ENCODE measurements at places on chromosomes 5 and 9.

DNA sequence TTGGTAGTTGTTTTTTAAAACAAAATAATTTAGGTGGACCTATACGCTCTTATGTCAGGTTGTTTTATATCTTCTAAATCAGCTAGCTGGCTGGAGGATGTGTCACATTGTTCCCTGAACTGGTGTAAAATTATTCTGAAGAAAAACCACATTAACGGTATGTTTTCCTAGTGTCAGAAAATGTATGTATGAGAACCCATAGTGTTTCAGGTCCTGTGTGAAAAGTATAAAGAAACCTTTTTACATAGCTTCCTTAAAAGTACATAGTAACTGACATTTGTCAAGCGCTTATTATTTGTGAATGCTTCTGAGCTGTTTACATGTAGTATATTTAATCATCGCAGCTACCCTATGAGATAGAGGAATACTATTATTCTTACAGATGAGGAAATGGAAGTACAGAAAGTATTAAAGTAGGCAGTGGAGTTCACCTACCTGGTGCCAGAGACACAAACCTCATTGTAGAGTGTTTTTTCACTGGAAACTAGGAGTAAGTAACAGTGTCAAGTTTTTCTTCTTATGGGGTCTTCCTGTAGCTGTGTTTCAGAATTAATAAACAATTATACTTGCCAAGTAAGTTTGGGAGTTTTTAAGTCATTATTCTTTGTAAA, 10.4 kb upstream of the FAM120AOS start:
- DNase-seq, result no peak

- DNase-seq, result peak; percentile 91
These were observed 55.9 kb downstream of the SFXN1 start for GRCh38 chr5:175534070-175534932.

DNA sequence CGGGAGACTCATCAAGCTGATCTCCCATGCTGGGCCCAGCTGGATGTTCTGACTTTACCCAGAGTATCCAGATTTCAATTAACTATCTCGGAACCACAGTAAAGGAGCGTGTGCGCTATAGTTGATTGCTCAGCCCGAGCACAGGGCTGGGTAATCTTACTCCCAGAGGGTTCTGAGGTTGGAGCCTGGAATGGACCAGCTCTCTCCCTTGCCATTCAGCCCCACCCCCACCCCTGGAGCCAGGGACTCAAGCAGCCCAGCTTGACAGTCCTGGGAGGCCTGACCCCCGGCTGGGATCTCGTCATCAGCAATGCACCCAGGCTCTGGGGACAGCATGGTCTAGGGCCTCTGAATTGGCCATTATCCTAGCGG, 23.7 kb upstream of the PTGES start:
- DNase-seq, result no peak

- DNase-seq, result no peak
These were observed 23.6 kb upstream of the CSF1R start for GRCh38 chr5:150109921-150110320.

- DNase-seq, result peak; percentile 47
These were observed at the start of gene GOLM1 for GRCh38 chr9:86098824-86099700. Gene GOLM1, minus strand, starts transcription at chr9:86099558. Its CDS starts 20,238 bp downstream, at chr9:86079320.

GRCh38 chr5:14250084-14250695, 107.0 kb downstream of the TRIO start:
- DNase-seq, result no peak

DNA sequence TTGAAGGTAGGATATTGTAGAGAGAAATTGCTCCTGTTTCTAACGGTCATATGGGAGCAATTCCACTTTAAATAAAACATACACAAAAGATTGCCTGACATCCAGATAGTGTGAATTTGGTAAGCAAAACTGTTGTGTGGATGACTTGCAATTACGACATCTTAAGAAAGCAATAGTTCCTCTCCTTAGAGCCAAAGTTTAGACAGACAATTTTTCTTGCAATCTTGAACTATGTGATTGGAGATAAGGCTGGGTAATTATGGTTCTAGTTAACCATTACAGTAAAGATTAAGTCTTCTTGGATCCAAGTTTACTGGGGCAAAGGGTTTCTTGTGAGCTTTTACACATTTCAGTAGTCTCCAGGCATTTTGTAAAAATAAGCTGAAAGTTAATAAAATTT, 1080.6 kb upstream of the CDH6 start:
- no peak for DNase-seq

GRCh38 chr5:138647261-138647788, 72.1 kb upstream of the HSPA9 start:
- DNase-seq, result no peak

GRCh38 chr9:94794476-94795167, 68.1 kb downstream of the AOPEP start:
- no peak for DNase-seq

DNA sequence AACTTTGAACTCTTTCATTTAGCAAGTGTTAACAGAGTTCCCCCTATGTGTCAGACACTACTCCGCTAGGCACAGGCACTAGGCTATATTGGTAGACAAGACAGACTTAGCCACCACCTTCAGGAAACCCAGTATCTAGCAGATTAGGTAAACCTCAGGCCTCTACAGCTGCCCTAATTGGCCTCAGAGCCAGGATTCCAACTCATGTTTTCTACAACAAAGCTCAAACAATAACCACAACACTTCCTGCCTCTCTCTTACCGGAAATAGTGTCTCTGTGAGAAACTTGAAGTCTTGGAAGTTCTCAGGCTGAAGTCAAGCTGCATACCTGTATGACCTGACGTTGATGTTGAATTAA, 116.6 kb upstream of the SLC44A1 start:
- peak; percentile 62 for DNase-seq

- DNase-seq, result no peak
These were observed 56.1 kb downstream of the WDR70 start for GRCh38 chr5:37435261-37435660.

DNA sequence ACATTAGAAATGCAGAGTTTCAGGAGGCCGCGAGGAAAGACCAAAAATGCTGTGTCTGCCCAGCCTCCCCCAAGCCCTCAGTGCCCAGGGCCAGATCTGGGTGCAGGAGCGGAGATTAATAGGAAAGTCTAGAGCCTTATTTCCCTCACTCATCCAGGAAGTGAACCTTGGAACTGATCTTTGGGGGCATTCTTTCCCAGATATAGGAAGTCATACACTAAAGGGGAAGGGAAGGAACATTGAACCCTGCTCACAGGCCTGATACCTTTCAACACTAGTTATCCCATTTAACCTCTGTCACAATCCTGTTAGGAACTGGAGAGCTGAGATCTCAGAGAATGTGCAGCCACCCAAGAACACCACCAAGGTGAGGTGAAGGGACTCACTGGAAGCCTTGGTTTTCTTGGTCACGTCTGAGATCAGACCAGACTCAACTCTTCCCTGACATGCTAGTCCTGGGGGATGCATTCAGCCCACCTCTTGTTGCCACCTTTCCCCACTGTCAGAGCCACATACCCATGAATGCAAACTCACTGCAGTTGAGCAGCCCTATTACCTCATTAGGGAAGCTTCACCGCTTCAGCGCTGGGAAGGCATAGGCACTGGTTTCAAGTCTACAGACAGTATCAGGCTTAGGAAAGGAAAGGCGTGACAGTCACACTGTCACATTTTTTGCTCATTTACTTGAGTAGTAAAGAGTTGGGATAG, 95.0 kb downstream of the KIAA1958 start:
- DNase-seq, result no peak

DNA sequence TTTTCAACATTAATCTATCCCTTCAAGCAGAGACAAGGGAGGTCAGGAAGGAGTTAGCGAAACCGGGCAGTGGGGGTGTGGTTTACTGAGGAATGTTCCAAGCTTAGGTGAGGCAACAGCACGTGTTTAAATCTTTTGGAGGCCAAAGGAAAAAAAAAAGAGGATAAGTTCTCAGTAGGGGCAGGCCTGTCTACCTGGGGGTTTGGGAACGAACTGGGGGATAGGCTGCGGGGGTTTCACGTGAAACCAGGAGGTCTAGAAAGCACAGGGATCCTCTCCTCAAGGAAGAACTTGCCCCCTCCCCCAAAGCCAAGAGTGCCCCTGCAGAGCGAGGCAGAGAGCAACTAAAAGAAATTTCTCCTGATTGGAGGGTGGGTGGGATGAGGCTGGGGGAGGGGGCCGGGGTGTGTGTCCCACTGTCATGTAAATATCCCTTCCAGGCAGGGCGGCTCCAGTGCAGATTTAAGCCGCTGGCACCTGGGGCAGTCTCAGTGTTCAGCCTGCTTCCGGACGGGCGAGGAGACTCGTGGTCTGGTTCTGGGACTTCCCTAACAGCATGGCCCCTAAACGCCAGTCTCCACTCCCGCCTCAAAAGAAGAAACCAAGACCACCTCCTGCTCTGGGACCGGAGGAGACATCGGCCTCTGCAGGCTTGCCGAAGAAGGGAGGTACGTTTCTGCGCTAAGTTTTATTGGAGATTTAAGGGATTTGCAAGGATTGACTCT, 5.5 kb upstream of the SET start:
- peak; percentile 58 for DNase-seq

GRCh38 chr5:62473209-62473608, 60.6 kb downstream of the IPO11 start:
- DNase-seq, result no peak

DNA sequence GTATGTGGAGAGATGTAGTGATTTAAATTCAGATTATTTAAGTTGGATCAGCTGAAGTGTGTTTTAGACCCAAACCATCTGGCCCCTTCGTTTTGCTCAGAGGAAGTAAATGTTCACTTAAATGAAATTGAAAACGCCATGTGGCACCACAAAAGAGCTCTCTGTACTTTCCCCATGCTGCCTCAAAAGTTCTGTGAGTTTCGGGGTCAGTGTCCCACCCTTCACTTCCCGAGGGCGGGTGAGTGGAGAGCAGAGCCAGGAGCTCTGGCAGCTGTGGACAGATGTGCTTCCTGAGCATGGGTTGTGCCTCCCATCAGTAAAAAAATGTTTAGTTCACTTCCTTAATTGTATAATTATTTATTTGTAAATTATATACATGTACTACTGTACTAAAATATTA, 48.4 kb downstream of the PSD2 start:
- no peak for DNase-seq

All from activated CD4-positive, alpha-beta memory T cell treated with anti-CD3 and anti-CD28 coated beads for 36 hours (primary cell).